ENCODE measurements at places on chromosomes 13 and 19. TPM values are rescaled to one million over a fixed set of nuclear protein-coding genes. Genes with fewer than 3 reads are reported as not detected.

Gene SIGLEC12
- not detected for total RNA-seq

DNA sequence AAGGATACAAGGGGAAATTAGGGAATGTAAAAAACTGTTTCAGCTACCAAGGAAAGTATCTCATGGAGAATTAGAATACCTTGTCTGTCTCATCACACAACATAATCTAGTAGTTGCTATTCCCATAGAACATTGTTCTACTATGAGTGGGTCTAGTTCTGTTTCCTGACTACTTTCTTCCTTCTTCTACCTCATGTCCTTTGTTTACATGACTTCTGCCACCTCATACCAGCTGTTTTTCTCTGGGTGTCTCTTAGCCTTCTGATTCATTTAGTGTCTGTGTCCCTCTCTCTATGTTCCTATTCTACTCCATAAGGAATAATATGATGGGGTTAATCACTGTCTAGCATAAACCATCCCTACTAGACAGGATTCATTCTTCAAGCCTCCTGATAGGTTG, 887.3 kb downstream of the DIAPH3 start:
- DNase-seq = no peak

Gene CEACAM8
- not detected for total RNA-seq

GRCh38 chr19:49954933-49955332, 6.0 kb downstream of the SIGLEC11 start:
- no peak for DNase-seq

GRCh38 chr13:104571161-104571892, 1505.1 kb upstream of the SLC10A2 start:
- DNase-seq = no peak

- peak; percentile 69 for DNase-seq
Measured at GRCh38 chr19:10499550-10500246, 3.5 kb downstream of the KEAP1 start.

Gene C1QTNF9B
- not detected for total RNA-seq

GRCh38 chr13:79709471-79709870, 228.5 kb downstream of the NDFIP2 start:
- no peak for DNase-seq

Gene LGI4
- total RNA-seq = 32.9 TPM

GRCh38 chr13:26253262-26253786, 605 bp upstream of the CDK8 start:
- no peak for DNase-seq

GRCh38 chr13:20702915-20703779, at the start of gene IL17D:
Gene IL17D, plus strand, starts transcription at chr13:20703699. Its CDS starts 303 bp downstream, at chr13:20704002.
- no peak for DNase-seq

DNA sequence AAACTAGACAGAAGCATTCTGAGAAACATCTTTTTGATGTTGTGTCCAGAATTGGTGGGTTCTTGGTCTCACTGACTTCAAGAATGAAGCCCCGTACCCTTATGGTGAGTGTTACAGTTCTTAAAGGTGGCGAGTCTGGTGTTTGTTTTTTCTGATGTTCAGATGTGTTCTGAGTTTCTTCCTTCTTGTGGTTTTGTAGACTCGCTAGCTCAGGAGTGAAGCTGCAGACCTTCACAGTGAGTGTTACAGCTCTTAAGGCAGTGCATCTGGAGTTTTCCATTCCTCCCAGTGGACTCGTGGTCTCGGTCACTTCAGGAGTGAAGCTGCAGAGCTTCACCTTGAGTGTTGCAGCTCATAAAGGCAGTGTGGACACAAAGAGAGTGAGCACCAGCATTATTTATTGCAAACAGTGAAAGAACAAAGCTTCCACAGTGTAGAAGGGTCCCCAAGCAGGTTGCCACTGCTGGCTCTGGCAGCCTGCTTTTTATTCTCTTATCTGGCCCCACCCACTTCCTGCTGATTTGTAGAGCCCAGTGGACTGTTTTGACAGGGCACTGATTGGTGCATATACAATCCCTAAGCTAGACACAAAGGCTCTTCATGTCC, 1820.8 kb downstream of the UQCRFS1 start:
- DNase-seq = peak; percentile 96

- no peak for DNase-seq
Measured at GRCh38 chr13:52353193-52353592, 52.8 kb downstream of the THSD1 start.

- no peak for DNase-seq
Measured at GRCh38 chr13:98869408-98870090, 108.3 kb downstream of the DOCK9 start.

Gene MRI1
- total RNA-seq = 69.0 TPM

Gene PGLYRP1
- total RNA-seq = not detected

Gene FBXO17
- total RNA-seq = 44.0 TPM

GRCh38 chr13:45434556-45435371, 16.6 kb upstream of the SLC25A30 start:
- no peak for DNase-seq

DNA sequence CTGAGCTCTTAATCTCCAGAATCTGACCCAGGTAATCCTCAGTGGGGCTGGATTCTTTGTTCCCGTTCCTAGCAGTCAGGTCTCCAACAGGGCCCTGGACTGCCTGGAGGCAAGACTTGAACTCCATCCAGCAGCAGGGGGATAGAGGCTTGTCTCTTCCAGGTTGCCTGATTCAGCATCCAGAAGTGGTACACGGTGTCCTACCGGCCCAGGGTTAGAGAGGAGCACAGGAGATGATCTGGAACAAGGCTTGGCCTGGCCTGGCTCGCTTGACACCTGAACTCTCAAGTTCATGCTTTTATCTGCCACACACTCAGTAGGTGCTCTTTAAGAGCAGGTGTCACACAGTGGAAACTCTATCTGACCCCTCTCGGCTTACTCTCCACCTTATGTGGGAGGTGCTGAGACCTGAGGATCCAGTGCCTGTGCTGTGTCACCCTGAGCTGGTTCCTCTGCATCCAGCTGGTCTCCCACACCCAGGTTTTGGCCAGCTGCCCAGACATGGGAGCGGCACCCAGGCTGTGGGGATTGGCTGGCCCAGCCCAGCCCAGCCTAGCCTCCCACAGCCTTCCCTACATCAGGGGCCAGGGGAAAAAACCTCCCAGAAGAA, at the start of gene CYP4F3:
Gene CYP4F3, plus strand, starts transcription at position 604 of the 610 bp plus-strand sequence. CDS start 519 bp downstream, outside the sequence.
- peak; percentile 96 for DNase-seq

DNA sequence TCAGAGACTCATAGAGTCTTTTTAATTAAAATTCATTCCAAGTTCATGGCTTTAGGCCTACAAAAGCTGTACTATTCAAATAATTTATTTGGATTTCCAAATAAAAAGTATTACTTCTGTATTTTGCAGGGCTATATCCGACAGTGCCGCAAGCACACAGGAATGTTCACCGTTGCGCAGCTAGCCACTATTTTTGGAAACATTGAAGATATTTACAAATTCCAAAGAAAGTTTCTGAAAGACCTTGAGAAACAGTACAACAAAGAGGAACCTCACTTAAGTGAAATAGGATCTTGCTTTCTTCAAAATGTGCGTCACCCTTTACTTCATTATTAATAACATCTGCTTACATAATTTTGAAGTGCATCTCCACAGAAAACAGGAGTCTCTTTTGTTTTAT, 20.5 kb upstream of the C1QTNF9 start:
- no peak for DNase-seq

GRCh38 chr19:39558624-39559117, 18.7 kb upstream of the EID2 start:
- DNase-seq = no peak

GRCh38 chr13:98344392-98344791, 167.3 kb upstream of the RNF113B start:
- DNase-seq = no peak

Gene ZNF613
- total RNA-seq = 4.2 TPM

DNA sequence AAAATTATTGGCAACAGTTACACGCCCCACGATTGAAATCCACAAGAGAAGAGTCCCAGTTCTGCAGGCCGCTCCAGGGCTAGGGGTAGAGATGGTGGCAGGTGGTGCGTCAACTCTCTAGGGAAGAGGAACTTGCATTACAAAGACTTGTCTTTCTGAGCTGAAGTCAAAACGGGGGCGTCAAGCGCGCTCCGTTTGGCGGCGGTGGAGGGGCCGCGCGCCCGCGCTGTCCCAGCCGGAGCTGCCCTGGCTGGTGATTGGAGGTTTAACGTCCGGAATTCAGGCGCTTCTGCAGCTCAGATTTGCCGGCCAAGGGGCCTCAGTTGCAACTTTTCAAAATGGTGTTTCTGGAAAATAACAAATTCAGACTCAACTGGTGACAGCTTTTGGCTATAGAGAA, 38.9 kb downstream of the SOX1 start:
- DNase-seq = no peak

GRCh38 chr19:29928831-29929230, 13.2 kb upstream of the URI1 start:
- no peak for DNase-seq

GRCh38 chr19:49294401-49294800, 30.6 kb downstream of the SLC6A16 start:
- DNase-seq = no peak

DNA sequence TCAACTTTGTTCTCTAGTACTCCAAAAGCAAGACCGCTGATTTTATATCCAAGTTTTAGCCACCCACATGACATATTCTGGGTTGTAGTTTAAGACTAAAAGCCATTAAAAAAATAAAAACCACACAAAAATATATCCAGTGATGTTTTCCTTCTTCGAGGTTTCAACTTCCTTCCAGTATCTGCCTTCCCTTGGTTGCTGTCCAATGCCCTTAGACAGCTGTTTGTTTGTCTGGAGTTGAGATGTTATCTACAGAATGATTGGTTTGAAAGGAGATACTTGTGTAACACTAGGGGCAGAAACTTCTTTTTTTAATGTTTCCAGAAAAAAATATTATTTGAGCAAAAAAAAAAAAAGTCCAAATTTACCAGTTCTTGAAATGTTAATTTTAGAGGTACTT, 591.5 kb upstream of the PCDH9 start:
- DNase-seq = no peak

DNA sequence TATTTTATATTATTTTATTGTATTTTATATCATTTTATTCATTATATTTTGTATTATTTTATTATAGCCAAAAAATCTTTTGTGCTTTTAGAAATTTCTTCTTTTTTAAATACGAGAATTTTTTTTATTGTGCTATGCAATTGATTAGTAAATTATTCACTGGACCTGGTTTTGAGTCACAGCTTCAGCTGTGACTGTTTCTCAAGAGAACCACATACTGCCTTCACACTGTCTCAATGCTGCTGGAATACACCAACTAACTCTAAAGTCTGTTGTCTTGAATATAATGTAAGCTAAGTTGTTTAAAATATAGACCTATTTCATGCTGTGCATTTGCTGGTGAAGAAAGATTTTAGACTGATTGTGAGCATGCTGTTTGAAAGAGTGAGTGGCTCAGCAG, 423.6 kb downstream of the NDFIP2 start:
- no peak for DNase-seq

DNA sequence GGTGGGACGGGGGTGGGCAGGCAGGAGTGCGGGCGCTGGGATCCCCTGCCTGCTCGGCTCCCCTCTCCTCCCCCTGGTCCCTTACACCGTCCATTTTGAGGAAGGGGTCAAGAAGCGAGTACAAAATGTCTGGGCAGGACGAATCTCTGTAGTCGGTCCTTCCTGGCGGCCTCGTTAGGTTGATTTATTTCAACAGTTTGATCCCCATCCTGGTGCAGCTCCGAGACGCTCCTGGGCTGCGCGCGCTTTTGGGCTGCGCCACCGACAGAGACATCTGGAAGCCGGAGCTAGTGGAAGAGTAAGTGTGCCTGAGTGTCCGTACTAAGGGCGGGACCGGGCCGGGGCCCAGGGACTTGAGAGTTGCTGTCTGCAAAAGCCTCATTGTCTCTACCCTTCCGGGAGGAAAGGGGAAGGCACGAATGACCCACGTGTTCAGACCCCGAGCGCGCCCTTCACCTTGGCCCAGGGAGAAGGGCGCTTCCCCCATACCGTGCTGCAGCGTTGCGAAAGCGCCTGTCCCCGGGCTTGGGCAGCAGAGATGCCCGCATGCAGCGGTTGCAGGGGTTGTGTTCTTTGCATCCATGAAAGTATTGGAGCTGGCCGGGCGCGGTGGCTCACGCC, 1.8 kb downstream of the ZNF114 start:
- DNase-seq = no peak

GRCh38 chr19:28644169-28644775, 568.7 kb downstream of the UQCRFS1 start:
- DNase-seq = no peak

- DNase-seq = no peak
Measured at GRCh38 chr19:35719402-35720162, 1.8 kb downstream of the KMT2B start.

DNA sequence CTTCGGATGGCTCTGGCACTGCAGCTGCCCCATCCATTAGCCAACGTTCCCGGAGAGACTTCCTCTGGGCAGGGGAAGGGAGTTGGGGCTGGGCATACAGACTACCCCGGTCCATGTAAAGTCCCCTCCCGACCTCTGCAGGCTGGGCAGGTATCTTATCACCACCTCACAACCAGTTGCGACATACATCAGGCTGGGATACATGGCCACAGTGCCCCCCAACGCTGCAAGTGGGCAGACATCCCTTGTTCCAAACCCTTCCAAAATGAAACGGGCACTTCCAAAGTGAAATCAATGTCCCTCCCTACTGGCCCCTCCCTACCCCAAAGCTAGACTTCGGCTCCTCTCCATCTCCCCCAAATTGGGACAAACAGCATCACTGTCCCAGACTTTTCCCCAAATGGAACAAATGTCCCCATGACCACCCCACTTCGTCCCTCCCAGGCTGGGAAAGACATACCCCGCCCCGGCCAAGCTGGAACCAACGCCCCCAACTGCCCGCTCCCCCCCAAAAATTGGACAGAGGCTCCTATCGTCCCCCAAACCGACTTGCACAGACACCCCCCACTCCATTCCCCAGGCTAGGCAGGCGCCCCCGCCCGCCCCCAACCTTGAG, 5.0 kb downstream of the PALM3 start:
- no peak for DNase-seq

- DNase-seq = no peak
Measured at GRCh38 chr19:2290441-2291184, 8.6 kb upstream of the PEAK3 start.

DNA sequence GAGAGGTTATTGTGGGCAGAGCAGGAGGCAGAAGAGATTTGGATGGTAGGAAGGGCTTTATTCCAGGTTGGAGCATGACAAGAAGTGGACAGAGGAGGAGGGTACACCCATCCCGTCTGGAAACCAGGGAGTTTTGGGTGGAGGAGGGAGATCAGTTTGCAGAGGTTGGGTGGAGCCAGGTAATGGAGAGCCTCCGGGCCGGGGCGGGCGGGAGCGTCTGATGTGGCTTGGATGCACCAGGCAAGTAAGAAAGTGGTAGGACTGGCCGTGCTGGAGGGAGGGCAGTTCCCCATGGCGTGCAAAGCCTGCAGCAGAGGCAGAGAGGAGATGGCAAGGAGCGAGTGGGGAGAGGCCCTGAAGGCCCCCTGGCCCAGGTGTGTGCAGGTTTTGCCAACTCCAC, 10.9 kb downstream of the IGFLR1 start:
- DNase-seq = no peak

DNA sequence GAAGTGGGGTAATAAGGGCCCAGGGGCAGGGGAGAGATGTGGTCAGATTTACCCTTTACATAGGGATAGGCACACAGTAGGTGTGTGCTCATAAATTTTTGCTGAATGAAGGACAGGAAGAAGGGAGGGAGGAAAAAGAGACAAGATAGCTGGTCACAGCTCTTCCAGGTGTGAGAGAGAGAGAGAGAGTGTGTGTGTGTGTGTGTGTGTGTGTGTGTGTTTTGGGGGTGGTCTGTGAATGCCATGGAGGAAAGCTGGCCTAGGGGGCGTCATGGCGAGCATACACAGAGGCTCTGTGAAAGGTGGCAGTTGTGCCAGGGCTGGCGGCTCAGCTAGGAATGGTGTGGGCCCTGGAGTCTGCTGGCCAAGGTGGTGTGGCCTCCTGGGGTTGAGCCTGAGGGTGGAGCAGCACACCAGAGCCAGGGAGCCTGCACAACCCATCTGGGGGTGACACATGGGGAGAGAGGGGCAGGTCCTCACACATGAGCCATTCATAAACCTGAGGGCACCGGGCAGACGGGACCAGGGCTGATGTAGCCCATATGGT, 6.0 kb upstream of the PRX start:
- no peak for DNase-seq

Gene PTH2
- total RNA-seq = not detected

Data from vagina (tissue), 2 donors.